CD4-positive, alpha-beta T cell (primary cell): ENCODE measurements at places on chromosomes 13 and 19.

GRCh38 chr13:31850041-31850555 lies 110.8 kb downstream of the RXFP2 start:
- no peak for DNase-seq

GRCh38 chr13:57996717-57997116 lies 365.2 kb downstream of the PCDH17 start:
- DNase-seq, result no peak

GRCh38 chr13:30679483-30680330 lies 55.6 kb upstream of the ALOX5AP start:
- no peak for DNase-seq

- no peak for DNase-seq
Observed at GRCh38 chr13:65090186-65090585, 2139.9 kb downstream of the PCDH9 start.

- no peak for DNase-seq
Observed at GRCh38 chr13:57018915-57019314, 121.8 kb upstream of the PRR20A start.

GRCh38 chr19:10935371-10936059 lies 6.9 kb downstream of the TIMM29 start:
- no peak for DNase-seq

- DNase-seq, result no peak
Observed at GRCh38 chr13:51308781-51309180, 30.7 kb upstream of the SERPINE3 start.

DNA sequence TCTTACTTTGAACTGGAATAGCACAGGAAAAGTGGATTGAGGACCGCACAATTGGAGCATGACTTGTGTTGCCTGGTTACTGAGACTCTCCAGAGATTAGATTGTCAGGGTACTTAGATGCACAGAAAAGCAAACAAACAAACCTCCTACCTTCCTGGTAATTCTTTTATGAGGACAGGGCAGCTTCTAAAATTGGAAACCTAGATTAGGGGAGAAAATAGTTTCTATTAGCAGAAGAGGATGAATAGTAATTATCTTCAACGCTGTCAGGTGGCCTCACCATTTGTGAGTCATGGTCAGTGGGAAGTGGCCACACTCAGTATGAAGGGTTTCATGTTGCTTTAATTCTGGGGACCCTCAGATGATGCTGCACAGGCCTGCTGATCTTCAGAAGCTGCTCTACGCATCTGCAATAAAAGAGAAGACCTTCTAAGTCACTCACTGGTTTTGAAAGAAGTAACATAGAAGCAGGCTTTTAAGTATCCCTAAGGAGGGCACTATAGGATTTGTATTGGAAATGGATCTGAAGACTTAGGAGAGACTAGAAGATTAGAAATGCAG lies 106.8 kb downstream of the LACC1 start:
- no peak for DNase-seq
